ENCODE measurements at places on chromosomes 7 and 10.

DNA sequence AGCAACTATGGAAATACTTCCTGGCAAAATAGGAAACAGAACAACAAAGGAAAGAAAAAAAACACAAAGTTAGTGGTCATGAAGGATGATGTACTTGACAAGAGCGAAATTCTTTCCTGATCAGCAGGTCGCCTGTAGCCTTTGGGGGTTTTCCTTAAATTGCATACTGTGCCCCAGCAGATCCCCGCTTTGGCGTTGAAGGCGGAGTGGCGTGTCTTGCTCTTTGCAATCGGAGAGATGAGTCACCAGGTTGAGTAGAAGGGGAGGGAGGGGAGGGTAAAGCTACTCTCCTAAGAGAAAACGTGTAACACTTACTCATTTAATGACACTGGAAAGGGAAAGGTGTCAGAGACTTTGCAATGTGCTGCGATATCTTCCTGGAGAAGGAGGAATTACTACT is 587.2 kb downstream of the SORCS1 start:
- DNase-seq, result no peak

- no peak for DNase-seq
These were observed 8.1 kb downstream of the ATP5MF start for GRCh38 chr7:99457650-99458493.

DNA sequence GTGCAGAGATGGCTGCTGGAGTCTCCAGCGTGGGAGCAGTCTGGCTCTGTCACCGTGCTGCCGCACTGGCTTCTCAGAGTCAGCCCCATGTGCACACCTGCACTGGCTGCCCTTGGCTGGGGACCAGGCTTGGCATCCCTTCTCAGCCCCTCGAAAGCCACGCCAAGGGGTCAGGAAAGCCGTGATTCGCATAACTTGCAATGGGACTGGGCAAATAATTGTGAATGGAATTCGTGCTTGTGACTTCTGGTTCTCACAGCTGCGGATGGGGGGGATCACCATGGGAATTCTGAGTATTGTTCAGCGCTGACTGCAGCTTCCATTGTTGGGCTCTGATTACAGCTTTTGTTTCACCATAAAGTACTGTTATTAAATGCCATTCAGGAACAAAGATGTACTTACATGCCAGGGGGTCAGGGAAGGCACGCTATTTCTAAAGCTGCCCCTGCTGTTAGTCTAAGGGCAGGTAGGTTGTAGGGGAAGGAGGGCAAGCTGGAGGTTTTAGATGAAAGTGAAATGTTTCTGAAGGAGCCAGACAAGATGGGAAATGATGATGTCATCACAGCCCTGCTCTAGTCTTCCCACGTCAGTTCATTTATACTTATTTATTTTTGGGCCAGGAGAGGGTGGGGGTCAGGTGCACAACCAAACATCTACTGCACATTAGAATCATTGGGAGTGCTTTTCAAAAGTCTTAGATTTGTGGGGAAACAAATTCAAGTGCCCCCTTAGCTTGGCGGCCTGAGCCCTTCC is 5.8 kb upstream of the PLEKHA1 start:
- DNase-seq, result no peak

DNA sequence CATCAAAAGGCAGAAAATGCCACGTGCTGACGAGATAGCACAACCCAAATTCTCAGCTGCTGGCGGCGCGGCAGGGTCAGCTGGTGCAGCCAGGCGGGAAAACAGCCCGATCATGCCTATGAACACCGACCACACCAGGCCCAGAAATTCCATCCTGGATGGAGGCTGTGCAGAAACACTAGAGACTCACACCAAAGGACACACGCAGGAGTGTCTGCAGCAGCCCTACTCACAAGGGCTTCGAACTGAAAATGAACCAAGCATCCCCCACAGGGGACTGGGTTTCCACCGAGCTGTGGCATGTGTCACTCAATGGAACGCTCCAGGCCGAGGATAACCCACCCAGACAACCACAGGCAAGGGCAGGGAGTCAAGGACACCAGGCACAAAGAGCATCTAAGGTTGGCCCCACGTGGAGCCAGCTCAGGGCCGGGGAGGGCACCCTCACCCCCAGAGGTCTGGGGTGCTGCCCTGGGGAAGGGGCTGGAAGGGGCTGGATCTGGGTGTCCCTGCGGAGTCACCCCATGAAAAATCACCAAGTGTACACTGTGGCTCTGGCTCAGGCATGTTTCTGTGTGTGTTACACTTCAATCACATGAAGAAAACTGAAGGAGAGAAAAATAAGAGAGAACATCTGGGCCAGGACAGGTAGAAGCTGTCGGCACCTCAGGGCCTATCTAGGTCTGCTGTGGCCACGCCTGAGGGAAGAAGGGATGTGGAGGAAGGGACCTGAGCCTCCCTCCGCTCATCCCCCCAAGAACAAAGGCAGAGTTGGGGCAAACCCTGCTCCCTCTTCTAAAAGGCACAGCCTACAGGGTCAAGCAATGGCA is 33.0 kb downstream of the RASGEF1A start:
- DNase-seq, result no peak

DNA sequence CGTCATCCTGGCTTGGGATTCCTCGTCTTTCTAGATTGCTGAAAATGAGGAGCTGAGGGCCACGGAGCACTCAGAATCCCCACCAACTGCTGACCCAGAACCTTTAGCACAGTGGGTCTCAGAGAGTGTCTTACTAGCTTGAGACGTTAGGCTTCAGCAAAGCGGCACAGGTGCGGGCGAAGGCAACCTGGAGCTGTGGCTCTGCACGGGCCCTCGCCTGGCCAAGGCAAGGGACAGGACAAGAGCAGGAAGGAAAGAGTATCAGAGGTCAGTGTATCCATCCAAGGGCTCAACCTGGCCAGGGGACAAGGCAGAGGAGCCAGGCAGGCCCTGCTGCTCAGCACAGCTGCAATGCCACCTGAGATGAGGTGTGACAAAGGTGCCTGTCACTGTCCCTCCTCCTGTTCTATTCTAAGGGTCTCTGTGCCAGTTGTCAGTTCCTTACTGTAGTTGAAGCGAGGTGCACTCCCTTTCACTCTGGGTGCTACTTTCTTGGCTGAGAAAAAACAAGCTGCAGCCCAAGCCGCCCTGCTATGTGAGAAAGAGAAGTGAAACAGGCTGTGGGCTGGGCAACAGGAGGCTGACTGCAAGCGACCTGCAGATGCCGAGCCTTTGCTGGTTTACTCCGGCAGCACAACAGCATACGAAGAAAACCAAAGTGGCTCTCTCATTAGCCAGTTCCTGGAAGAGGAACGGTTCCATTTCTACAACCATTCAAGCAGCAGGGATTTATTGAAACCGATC is 33.3 kb upstream of the KDM7A start:
- DNase-seq, result no peak

GRCh38 chr7:103592844-103593243 is 146.8 kb upstream of the SLC26A5 start:
- no peak for DNase-seq

Data from thyroid gland (tissue), 4 donors.